ENCODE measurements at places on chromosomes 1 and 21. TPM values are rescaled to one million over a fixed set of nuclear protein-coding genes. Genes with fewer than 3 reads are reported as not detected.

DNA sequence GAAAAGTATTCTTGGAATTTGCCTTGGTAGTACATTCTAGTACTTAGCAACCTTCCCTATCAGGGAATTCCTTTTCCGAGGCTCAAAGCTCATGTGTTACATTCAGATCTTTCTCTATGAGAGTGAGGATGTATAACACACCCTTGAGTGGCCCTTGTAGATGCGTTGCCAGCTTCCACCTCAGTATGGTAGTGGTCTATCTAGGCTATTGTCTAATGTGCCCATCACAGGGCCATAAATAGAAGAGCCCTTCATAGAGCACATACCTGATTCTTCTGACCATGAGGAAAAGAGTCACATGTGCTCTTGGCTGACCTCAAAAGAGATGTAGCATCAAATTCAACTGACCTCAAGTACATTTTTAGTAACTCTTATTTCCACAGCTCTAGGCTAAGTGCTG is 14.0 kb upstream of the ZC3H11B start:
- no peak for DNase-seq

DNA sequence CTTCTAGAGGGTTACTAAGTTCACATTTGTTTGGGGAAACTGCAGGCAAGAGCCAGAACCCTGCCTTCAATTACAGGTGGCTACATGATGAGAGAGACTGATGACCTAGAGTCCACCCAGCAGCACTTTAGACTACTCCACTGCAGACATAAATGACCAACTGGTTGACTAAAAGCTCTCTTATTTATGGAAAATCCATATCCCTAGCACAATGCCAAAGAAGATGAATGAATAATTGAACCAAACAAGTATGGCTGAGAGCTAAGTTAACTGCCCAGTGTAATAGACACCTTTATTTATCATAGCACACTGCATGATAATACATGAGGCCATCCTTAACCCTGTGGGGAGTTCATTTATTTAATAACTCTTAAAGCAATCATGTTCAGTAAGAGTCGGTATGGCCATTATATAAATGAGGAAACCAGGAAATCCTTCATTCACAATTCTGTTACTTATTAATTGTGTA is 60.4 kb downstream of the IL12RB2 start:
- no peak for DNase-seq

The JMJD4 gene
- total RNA-seq, result 13.4 TPM

- no peak for DNase-seq
Observed at GRCh38 chr1:221800831-221801230, 58.9 kb upstream of the DUSP10 start.

- DNase-seq, result no peak
Observed at GRCh38 chr1:39065542-39065941, 39.4 kb downstream of the NDUFS5 start.

DNA sequence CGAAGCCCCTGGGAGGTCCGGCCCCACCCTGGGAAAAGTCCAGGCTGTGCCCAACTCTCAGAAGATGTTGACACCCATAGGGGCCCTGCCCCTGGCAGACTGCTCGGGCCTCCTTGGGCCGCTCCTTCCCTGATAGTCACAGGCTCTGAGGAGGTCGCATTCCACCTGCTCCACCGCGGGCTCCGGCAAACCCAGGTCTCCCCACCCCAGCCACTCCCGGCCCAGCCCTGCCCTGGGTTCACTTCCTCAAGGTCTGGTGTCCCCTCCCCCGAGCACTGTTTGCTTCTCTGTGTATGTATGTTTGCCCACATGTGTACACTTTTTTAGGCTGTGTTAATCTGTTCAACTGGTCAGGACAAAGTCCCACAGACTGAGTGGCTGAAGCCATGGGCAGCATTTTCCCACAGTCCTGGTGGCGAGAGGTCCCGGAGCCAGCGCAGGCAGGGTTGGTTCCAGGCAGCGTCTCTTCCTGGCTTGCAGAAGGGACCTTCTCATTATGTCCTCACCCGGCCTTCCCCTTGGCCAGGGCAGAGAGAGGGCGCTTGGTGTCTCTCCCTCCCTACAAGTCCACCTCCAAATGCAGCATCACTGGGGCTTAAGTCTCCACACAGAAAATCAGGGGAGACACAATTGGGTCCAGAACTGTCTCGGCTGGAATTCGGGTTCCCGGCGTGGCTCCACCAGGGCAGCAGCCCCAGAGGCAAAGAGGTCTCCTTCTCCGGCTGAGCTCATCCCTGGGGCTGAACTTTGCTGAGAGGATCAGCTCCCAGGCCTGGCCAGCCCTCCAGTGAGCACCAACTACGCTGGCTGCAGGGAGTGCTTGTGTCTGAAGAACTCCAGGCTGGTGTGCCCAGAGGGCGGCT is 10.5 kb upstream of the PRXL2B start:
- DNase-seq, result no peak

GRCh38 chr1:188224263-188224662 is 1395.5 kb downstream of the PLA2G4A start:
- no peak for DNase-seq

The NBPF10 gene
- 4.3 TPM for total RNA-seq

DNA sequence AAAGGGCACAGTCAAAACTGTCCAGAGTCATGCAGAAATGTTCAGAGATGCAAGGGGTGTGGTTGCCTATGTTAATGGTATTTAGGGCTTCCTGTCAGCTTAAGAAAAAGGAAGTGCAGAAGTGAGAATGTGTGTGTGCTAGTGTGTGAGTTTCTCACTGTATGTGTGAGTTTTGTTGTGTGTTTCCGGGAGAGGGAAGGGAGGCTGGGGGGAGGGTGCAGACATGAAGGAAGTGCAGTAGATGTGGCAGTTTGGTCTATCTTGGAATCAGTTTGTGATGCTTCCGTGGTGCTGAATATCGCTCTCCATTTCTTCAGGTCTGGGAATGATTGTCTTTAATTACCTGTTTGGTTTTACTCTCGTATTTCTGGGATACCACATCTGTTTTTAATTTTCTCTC is 16.5 kb upstream of the ATP6V1G3 start:
- DNase-seq, result no peak

The GJB3 gene
- total RNA-seq, result 1.3 TPM

- no peak for DNase-seq
Observed at GRCh38 chr1:19866758-19867157, 15.4 kb upstream of the OTUD3 start.

DNA sequence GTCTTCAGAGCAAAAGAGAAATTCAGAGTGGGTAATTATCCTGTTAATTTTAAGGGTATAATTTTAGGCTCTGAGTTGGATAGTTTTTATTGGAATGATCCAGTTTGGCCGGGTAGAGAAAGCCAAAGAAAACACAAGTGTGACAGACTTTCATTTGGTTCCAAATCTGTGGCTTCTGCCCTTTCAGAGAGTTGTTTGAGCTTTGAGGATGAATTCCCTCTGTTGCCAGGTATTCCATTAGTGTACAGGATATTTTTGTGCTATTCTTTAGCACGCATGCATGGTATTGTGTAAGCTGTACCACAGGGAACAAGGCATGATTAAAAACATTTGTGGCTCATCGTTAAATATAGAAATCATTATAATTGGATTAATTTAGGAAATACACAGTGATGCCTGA is 384.4 kb downstream of the ADGRL2 start:
- DNase-seq, result no peak

DNA sequence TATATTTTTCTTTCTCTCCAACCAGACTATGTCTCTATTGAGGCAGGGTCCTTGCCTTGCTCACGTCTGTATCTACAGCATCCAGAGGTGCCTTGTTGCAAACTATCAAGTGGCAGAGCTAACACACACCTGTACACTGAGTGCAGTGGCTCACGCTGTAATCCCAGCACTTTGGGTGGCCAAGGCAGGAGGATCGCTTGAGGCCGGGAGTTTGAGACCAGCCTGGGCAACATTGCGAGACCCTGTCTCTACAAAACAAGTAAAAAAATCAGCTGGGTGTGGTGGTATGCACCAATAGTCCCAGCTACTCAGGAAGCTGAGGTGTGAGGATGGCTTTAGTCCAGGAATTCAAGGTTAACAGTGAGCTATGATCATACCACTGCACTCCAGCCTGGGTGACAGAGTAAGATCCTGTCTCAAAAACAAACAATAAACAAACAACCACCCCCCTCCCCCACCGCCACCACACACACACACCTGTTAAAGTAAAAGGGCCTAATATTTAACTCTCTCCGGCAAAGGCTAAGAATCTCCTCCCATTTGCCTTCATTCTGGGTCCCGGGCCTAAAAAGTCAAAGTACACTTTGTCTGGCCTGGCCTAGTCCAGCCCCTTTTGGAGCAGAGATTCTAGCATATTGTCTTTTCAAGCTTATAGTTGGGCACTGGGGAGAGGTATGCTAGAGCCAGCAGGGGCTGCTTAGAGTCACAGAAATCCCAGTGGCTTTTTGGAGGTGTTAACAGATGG is 9.5 kb upstream of the SLFNL1 start:
- DNase-seq, result no peak

GRCh38 chr1:199422206-199422605 is 605.3 kb upstream of the NR5A2 start:
- DNase-seq, result no peak

- no peak for DNase-seq
Observed at GRCh38 chr1:19429611-19430010, 55.7 kb downstream of the CAPZB start.

DNA sequence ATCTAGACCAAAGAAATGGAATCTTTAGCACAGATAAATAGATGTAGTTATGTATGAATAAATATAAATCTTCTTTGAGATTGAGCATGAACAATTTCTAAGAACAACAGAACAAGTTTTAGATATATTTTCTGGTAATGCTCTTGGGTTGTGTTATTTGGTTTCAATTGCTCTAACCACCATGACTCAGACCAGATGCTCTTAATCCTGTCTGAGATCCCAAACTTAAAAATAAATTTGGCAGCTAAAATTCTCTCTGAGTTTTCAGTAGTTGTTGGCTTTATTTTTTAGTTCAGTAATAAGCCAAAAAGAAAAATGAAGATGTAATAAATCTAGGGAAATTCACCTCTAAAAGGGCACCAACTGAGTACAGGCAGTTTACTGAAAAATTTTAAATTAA is 1693.4 kb downstream of the NCAM2 start:
- DNase-seq, result no peak

- no peak for DNase-seq
Observed at GRCh38 chr1:98385652-98386051, 275.9 kb upstream of the SNX7 start.

The LRRC53 gene
- total RNA-seq, result not detected

The LRRC8D gene
- 24.2 TPM for total RNA-seq

All from sciatic nerve (tissue), 2 donors.